ENCODE measurements at places on chromosomes 3 and 15. TPM values are rescaled to one million over a fixed set of nuclear protein-coding genes. Genes with fewer than 3 reads are reported as not detected.

Gene CACNA2D2
- polyA plus RNA-seq: 0.22 TPM

DNA sequence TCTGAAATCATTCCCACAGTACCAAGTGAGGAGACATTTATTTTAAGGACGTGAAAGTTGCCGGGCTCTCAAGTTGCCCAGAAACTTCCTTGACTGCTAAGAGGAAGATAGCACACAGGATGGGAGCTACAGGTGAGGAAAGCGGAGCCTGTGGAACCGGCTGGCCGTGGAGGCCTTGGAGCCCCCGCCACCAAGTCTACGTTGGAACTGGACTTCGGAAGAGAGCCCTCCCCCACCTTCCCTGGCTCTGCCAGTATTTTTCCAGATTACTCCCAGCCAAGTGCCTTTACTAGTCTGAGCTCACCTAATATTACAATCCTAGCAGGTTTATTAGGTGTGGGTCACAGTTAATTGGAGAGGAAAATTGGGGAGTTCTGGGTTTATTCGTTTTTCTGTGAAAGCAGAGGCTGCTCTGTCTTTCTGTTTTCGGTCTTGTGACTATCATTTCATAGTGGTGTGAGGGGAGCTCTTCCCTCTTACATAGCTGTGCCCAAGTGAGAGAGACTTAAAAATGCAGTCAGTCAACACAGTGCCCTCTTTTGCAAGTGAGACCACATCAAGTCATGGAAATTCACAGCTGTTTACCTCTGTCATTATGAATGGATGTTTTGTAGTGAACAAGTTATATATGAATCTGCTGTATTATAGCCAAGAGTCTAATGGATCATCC is 6.8 kb downstream of the BOC start:
- DNase-seq: no peak
- H3K4me1 ChIP-seq: no peaks in the 10 kb centered on the region
- no peak overlapping the region for H3K4me3 ChIP-seq
- no peaks in the 10 kb centered on the region for H3K27me3 ChIP-seq
- no peak overlapping the region for H3K27ac ChIP-seq

GRCh38 chr15:26892182-26892518 is 25.3 kb downstream of the GABRA5 start:
- H3K4me3 ChIP-seq: peak overlapping the region; percentile 22
- no peaks in the 10 kb centered on the region for H3K27me3 ChIP-seq
- no peaks in the 10 kb centered on the region for H3K36me3 ChIP-seq
- H3K27ac ChIP-seq: no peak overlapping the region
- H3K4me1 ChIP-seq: no peaks in the 10 kb centered on the region
- no peak for DNase-seq

Gene SLC22A14
- 0.09 TPM for polyA plus RNA-seq

Gene ATP13A4
- not detected for polyA plus RNA-seq

Data from small intestine (tissue), 16 donors.